ENCODE measurements at places on chromosomes 12 and 14.

- no peak for DNase-seq
These were observed 273.9 kb downstream of the NUAK1 start for GRCh38 chr12:105864901-105865300.

DNA sequence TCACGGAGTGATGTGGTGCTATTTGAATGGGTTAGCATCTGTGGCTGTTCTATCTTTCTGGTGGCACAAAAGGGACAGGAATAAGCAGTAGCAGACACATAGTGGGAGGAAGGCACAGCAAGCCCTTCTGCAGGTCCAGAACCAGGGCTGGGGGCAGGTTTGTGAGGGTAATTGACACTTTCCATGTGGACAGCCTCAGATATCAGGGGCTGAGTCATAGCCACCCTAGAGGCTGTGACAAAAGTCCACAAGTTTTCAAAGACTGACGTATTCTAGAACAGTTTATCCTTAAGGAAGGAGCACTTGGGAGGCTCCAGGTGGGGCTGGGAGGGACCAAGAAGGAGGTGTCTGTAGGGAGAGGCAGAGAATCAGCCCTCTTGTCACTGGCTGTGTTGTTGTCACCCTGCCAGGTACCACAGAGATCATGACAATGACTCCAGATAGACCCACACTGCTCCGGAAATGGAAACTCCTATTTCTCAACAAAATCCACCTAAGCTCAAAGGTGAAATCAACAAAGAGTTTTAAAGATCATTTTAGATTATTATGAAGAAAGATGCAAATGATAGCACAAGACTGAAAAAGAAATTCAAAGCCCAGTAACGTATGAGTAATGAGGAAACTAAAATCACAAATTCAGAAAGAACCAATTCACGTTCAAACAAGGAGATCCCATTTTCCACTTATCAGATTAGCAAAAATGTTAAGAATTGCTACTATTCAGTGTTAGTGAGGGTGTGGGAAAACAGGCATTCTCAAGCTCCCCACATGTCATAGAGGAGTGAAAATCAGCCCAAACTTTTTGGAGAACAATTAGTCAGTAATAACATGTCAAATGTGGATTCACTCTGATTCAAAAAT lies 48.3 kb downstream of the NFKBIA start:
- no peak for DNase-seq

- no peak for DNase-seq
These were observed 183.9 kb upstream of the PWP1 start for GRCh38 chr12:107501681-107502080.

DNA sequence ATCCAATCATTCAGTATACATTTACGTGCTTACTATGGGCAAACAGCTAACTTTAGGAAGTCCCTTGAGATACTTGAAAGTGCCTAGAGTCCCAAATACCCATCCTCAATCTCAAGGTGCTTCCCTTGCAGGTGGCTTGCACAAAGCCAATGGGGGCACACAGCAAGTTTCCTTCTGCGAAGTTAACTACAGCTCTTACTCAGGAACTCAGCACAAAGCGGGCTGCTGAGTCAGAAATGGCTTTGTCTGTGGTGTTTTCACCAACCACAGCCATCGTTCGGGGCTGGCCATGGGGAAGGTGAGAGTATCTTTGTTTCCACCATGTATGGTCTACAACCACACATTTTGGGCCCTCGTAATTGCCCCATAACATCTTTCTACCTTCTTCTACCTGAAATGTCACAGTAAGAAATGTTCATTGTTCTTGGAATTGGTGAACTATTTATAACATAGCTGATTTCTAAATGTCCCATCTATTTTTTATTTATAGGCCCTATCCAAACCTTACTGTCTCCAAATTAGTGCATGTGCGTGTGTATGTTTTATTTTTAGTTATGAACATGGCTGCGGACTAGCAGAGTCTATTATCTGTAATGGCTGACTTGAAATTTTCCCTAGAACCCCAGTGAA lies 13.9 kb downstream of the MFAP5 start:
- DNase-seq: peak; percentile 18

DNA sequence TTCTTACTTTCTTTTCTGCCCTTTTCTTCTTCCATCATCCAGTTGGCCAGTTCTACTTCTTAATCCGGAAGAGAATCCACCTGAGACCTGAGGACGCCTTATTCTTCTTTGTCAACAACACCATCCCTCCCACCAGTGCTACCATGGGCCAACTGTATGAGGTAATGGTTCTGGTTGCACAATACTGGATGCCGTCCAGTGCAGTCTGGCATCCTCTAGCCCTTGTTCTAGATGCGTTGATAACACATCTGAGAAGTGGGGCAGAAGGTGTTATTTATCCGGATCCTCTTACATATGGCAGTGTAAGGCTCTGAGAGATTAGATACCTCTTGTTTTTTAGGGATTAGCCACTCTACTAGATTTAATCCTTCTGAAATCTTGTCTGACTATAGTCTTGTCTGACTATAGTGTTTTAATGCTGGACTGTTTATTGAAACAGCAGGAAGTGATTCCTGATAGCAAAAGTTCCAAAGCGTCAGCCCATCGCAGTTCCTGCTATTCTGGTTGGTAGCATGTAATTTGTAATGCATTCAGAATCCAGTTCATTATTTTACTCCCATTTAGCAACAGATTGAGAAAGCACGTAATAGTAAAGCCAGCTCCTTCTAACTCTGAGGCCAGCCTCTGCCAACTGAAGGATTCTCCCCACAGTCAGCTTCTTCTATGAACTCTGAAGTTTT lies 7.9 kb downstream of the GABARAPL1 start:
- DNase-seq: no peak

GRCh38 chr14:93042968-93043940 lies 72.5 kb downstream of the ITPK1 start:
- no peak for DNase-seq

- no peak for DNase-seq
These were observed 129.4 kb downstream of the PDE3A start for GRCh38 chr12:20497707-20498106.

DNA sequence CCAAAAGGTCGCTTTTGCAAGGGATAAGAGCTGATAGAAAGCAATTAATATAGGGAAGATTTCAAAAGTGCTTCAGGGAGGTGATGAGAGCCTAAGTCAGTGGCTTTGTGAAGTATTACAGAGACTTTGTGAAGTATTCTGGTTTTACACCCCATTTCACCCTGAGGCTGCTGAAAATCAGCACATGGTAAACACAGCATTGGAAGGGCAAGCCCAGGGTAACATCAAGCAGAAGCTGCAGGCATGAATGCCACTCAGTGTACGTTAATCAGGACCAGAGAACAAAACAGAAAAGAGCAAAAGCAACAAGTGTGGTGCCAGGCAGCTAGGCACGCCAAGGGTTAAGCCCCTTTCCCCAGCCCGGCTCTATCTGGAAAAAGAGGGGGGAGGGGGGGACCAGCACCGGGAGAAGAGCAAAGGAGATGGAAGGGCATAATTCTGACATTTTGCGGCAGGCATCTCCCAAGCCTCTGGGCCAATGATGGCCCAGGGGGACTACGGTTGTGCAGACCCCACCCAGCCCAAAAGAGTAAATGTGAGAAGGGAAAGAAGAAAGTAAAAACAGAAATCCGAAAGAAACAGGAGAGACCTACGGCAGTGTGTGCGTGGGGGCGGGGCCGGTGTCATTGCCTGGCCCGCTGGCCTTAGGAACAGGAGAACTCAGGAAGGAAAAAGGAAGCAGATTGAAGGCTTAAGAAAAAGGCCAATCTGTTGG lies 58.9 kb downstream of the DHRS2 start:
- no peak for DNase-seq

DNA sequence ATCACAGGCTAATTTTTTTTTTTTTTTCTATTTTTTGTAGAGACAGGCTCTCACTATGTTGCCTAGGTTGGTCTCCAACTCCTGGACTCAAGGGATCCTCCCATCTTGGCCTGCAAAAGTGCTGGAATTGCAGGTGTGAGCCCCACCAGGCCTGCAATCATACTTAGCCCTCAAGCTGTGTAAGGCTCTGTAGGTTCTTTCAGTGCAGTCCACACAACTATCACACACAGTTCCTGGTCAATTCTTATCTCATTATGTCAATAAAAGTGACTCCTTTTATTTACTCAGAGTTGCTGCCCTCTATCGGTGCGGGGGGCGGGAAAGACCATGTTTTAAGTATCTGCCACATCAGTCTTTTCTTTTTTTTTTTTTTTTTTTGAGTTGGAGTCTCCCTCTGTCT lies 29.0 kb downstream of the SLC2A3 start:
- no peak for DNase-seq

DNA sequence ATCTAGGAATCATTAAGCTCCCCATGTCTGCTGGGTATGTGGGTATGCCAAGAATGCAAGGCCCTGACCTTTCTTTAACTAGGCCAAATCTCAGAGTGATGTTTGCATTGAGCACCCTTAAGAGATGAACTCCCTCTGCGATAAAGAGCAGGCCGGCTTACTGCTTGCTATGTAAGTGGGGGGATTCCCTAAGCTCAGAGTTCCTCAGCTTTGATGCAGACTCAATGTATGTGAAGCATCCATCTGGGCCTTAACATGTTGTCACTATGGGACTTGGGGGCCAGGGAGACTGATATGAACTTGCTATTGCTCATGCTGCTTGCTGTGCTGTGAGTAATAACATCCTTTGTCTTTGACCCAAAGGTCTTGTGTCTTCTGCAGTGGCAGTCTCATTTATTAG lies 149.7 kb downstream of the C12orf75 start:
- no peak for DNase-seq

DNA sequence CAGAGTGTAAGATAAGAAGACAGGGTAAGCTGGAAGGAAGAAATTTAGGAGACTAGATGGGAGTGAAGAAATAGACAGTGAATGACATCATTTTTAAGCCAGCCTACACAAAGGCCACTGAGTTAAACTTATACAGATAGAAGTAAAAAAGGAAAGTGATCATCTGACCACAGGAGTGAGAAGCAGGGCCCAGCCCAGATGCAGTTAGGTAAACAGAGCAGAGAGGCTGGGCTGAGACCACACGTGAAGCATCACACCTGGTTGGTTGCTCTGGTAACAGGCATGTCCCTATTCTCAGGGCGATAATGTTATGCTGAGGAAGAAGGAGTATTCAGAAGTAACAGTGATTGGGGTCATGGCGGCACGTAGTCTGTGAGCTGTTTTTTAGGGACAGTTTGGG lies 1079.4 kb downstream of the AACS start:
- no peak for DNase-seq

DNA sequence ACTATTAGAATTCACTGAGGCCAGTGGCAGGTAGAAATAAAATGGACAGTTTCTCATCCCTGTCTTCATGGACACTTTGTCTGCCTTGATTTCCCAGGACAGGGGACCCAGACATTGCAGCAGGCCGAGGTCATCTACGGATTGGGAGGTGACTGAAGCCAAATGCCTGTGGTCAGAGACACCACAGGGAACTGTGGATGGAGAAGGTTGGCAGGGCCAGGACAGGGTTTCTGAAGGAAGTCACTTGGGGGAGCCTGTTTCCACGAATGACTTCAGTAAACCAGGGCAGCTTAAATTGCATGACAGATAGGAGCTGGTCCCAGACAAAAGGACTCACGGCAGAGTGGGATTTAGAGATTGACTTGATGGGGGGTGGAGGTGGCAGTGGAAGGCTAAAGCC lies 224.9 kb downstream of the NTF3 start:
- no peak for DNase-seq

- DNase-seq: no peak
These were observed 2.8 kb upstream of the KRAS start for GRCh38 chr12:25253371-25254068.

- peak; percentile 51 for DNase-seq
These were observed 11.7 kb downstream of the HDAC7 start for GRCh38 chr12:47808050-47808449.
